ENCODE measurements at places on chromosomes 12 and 14.

DNA sequence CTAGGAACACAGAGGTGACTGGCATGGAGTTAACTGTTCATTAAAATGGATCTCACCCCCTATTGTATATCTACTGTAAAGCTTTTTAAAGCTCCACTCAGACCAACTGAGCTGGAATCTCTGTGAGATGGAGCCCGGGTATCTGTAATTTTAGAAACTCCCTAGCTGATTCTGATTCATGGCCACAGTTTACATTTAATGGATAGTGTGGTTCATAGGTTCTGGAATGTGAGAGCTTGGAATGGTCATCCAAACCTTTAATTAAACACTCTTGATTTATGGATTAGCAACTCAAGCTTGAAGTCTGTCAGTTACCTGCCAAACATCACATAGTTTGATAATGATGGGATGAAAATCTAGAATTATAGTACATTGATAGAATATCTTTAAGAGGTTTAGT, 183.8 kb downstream of the SLC25A21 start:
- peak; percentile 16 for DNase-seq

- no peak for DNase-seq
Observed at GRCh38 chr14:65382586-65382985, 29.9 kb upstream of the FUT8 start.

- DNase-seq: no peak
Observed at GRCh38 chr14:96088911-96089310, 49.7 kb downstream of the C14orf132 start.

DNA sequence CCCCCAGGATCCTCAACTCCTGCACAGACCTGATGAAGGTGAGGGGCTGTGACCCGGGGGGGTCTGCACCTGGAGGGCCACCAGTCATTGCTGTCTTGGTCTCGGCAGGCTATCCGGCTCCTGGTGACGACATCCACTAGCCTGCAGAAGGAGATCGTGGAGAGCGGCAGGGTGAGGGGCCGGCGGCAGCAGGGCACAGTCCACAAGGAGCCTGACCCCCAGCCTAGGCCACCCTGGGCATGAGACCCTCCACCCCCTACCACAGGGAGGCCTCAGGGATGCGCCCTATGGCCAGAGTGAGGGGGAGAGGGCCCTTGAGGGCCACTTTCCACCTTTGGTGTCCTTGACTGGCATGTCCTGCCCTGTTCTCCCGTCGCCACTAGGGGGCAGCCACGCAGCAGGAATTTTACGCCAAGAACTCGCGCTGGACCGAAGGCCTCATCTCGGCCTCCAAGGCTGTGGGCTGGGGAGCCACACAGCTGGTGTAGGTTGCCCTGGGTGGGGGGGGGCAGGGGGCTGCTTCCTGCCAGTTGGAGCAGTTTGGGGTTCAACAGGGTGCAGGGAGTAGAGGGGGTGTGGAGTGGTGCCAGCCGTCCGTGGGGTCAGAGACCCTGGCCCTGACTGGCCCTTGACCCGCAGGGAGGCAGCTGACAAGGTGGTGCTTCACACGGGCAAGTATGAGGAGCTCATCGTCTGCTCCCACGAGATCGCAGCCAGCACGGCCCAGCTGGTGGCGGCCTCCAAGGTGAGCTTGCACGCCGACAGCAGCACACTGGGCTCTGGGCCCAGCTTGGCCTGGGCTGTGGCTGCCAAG, 25.0 kb downstream of the HIP1R start:
- DNase-seq: peak; percentile 77

DNA sequence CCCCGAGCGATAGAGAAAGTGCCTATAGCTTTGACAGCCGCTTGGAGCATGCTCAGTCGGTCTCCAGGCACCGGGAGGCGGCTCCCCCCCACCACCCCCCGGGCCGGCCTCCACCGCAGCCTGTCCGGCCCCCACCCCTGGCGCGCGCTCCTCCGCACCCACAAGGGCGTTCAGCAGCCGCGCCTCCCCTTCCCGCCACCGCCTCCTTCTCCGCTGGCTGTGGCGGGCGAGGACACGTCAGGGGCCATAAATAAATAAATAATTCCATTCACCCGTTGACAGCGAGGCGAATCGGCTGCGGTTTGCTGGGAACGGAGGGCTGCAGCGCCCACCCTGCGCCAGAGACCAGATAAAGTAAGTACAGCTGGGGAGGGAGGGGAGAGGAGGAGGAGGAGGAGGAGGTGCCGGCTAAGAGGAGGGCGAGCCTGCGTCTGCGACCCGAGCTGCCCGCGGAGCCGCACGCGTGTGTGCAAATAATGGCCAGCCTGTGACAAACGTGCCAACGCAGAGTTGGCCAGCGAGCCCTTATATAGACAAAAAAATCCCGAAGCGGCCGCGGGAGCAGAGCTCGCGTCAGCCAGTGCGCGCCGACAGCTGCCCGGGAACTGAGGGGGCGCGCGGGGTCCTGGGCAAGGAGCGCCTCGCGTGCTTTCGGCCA, at the start of gene SLC16A7:
TSS of gene SLC16A7 (plus strand) at position 147 of the 658 bp plus-strand sequence. CDS start 108,773 bp downstream, outside the sequence.
- DNase-seq: peak; percentile 86

GRCh38 chr14:54108481-54109471, 152.2 kb upstream of the BMP4 start:
- DNase-seq: peak; percentile 53

DNA sequence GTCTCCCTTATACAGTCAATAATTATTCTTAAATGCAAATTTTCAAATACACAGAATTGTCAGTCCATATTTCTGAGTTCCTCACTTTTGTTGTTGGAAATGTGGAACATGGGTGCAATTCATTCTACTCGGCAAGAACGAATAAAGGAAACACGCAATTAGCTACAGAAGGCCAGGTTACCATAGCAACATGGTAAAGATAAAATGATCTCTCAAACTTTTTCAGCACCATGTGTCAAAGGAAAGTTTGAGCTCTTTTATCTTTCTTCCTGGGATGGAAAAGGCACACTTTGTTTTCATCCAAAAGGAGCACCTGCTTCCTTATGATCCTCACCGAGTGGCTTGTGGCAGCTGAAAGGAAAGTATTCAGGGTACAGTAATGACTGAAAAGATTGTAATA, 595.0 kb downstream of the RPS29 start:
- no peak for DNase-seq

DNA sequence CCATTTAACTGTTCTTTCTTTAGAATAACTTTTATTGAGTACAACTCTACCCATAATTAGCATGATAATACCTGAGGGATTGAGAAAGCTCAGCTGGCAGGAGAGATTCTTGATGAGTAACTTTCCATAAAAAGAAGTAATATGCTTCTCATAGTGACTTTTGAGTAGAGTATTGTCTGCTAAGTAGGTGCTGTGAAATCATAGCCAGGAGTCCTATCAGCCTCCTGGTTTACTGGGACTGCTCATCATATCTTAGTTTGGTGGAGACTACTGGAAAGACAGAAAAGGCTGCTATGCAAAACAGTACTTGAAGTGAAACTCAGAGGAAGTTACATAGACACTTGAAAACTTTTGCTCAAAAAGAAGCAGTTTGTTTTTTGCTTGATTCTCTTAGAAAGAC, 113.3 kb upstream of the ATP2B1 start:
- no peak for DNase-seq

- DNase-seq: no peak
Observed at GRCh38 chr12:8827551-8828256, 5.3 kb downstream of the A2ML1 start.

- peak; percentile 42 for DNase-seq
Observed at GRCh38 chr12:130761537-130762318, 45.6 kb upstream of the RIMBP2 start.

GRCh38 chr14:52154992-52155650, 86.3 kb upstream of the NID2 start:
- no peak for DNase-seq

DNA sequence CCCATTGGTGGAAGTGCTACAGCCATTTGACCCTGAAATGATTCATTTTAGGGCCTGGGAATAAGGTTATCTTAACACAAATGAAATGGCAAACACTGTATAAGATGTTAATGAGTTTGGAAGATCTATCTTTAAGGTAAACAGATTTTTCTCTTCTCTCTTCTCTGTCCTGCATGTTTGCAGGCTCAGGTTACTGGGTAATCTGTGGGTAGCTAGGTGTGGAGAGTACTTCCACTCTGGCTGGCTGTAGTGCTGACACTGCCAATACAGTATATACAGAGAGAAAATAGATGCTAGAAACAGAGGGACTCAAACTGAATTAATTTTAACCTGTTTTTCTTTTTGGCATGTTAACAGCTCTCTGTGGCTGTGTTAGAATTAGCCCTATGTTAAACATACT, 84.6 kb downstream of the SLC38A6 start:
- no peak for DNase-seq

DNA sequence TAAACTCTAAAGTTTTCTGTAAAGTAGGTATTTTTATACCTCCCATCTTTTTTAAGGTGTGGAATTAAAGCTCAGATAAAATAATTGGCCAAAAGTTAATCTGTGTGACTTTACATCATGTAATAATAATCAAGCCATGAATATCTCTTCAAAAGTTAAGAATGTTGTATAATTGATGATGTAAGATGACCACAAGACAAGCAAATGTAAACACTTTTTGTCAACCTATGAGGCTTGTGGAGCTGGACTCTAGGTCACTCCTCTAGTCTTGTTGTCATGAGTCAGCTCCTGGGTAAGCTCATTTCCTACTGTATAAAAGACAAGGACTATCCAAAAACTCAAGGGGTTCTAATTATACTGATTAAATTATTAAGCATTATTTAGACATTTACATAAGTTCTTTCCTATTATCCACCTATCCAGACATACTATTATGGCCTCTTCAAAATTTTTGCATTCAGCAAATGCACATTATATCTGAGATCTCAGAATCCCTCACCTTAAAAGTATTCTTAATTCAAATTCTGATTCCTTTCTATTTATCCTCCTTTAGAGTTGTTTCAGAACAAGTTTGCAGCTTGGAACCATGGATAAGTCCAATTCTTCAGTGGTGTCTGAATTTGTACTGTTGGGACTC, at the start of gene OR4K5:
TSS of gene OR4K5 (plus strand) at position 587 of the 637 bp plus-strand sequence. CDS start at position 587, 0 bp downstream.
- DNase-seq: no peak

- DNase-seq: peak; percentile 56
Observed at GRCh38 chr14:61296719-61297502, 15.8 kb upstream of the TMEM30B start.

DNA sequence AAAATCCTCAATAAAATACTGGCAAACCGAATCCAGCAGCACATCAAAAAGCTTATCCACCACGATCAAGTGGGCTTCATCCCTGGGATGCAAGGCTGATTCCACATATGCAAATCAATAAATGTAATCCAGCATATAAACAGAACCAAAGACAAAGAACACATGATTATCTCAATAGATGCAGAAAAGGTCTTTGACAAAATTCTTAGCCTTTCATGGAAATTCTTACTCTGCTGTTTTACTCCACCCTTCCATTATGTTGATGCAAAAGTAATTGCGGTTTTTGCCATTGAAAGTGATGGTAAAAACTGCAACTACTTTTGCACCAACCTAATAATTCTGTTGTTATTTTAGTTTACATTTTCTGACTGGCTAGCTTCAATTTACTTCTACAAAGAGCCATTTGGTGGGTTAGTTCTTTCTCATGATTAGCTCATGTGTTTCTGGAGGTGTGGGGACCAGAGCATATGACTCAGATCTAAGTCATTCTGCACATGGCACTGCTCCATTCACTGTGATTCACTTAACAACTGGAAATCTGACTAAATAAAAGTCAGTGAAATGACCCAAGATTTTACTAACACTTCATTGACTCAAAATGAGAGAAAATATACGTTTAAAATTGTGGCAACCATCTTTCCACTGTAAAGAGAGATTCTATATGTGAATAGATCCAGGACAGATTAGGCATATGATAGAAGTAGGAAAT, 99.9 kb downstream of the TMTC3 start:
- peak; percentile 100 for DNase-seq

All from fibroblast of mammary gland (primary cell).